ENCODE measurements at places on chromosomes 3 and 15.

GRCh38 chr3:51679777-51680176, 8.7 kb downstream of the TEX264 start:
- DNase-seq = no peak

GRCh38 chr3:12115849-12116248, 42.9 kb downstream of the TIMP4 start:
- no peak for DNase-seq

DNA sequence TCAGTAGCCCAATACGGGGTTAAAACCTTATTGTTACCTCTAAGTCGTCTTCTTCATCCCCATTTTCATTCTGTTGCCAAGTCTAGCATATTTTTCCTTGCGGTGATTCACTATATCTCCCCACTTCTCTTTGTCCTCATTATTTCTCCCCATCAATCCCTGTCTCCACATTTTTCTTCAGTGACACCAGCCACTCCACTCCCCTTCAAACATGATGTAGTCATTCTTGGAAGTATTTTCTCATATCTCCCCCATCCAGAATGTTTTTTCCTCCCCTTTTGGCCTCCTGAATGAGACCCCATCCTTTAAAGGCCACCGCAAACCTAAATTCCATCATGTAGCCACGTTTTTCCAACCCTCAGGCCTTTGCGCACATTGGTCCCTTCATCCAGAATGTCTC, 105.9 kb downstream of the TOP2B start:
- DNase-seq = no peak

DNA sequence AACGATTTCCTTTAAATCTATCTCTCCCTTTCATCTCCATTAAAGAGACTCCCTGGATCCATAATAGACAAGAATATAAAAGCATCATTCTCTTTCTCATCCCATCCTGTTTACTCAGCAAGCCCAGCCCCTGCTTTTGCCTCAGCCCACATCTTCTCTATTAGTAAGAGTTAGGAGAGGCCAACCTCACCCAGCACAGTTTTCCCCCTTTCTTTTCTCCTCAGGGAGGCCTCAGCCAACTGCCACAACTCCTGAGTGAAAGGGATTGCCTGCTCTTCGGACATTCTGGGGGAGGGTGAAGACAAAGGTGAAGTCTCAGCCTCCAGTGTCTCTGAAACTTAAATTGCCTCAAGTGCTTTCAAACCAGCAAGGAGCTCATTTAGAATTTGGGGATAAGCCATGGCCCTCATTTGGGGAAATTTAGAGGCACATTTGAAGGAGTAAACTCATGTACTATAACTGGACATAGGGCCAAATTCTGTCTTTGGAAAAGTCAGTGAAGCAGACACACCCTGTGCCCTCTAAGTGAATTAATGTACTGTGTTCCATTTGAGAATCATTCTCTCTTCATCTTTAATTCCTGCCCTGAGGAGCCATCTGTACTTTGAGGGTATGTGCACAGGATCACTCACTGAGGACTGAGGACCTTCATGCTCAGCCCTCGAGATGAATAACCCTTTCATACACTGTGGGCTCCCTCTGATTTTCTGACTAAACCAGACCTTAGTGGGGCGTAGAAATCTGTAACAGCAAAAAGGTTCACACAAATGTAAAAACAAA, 82.5 kb downstream of the SOX2 start:
- DNase-seq = no peak

DNA sequence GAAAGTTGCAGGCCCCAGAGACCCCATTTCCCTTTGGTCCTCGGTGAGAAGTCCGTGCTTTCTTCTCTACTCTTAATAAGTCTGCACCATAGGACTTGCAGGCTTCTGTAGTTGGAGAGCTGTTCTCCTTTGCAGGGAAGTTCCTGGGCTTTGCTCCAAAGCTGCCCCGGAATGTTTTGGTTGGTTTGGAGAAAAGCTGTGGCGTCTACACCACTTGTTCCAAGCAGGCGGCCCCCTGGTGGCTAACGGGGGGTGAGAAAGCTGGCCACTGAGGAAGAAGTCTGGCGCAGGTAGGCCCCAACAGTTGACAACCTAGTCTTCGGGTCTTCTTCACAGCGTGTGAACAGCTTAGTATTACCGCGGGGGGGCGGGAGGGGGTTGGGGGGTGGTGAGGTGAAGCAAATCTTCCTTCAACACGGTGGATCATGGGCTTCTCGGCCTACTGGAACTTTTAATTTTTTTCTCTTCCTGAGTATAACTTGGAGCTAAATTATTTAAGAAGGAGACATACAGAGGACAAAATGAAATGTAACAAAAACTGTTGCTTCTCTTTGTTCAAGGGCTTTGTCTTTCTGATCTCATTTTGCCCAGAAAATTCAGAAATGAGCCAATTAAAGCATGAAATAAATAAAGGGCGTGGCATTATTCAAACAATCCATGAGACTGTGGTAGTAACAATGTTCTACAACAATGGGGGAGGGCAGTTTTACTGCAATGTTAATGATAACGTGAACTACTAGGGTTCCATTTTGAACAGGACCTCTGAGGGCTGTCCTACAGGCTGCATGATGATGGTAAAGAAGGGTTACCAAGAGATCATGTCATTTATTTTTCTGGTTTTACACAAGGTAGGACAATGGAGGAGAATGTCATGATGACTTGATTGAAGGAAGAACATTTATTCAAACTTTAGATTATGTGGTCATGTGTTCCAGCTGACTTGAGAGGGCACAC, 2.2 kb upstream of the THRB start:
- DNase-seq = no peak

- no peak for DNase-seq
These were observed 329.2 kb downstream of the PTPRG start for GRCh38 chr3:61890586-61890985.

- DNase-seq = no peak
These were observed 36.0 kb upstream of the SKIL start for GRCh38 chr3:170321321-170322034.

GRCh38 chr3:29065211-29065785, 215.6 kb upstream of the RBMS3 start:
- DNase-seq = no peak

DNA sequence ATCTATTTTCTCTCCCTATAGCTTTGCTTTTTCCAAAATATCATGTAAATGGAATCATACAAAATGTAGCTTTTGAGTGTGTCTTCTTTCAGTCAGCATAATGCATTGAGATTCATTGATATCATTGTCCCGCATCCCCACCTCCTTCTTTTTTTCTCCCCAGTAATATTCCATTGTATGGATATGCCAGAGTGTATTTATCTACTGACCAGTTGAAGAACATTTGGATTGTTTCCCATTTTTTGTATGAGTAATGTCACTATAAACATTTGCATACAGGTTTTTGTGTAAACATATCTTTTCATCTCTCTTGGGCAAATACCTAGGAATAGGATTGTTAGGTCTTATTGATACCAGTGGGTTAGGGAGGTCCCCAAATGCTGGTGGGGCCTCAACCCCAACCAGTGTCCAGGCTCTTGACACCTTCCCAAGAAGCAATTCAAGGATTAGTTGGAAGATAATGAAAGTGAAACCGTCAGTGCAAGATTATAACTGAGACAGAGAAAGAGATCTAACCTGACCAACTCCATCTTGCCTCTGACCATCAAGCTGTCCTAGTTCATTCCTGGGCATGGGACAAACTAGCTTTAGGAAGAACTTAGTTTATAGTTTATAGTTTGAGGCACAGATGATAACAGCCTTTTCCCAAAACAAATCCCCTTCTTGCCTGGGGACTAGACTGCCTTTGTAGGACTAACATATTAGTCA, 7.4 kb upstream of the SLC33A1 start:
- no peak for DNase-seq

GRCh38 chr3:196772897-196773296, 33.2 kb downstream of the PAK2 start:
- DNase-seq = no peak

- DNase-seq = no peak
These were observed 196.5 kb upstream of the SLC2A2 start for GRCh38 chr3:171222995-171223394.

- DNase-seq = no peak
These were observed 511 bp upstream of the RARB start for GRCh38 chr3:25427563-25427941.

- DNase-seq = no peak
These were observed 209.3 kb downstream of the CD47 start for GRCh38 chr3:107881509-107881908.

DNA sequence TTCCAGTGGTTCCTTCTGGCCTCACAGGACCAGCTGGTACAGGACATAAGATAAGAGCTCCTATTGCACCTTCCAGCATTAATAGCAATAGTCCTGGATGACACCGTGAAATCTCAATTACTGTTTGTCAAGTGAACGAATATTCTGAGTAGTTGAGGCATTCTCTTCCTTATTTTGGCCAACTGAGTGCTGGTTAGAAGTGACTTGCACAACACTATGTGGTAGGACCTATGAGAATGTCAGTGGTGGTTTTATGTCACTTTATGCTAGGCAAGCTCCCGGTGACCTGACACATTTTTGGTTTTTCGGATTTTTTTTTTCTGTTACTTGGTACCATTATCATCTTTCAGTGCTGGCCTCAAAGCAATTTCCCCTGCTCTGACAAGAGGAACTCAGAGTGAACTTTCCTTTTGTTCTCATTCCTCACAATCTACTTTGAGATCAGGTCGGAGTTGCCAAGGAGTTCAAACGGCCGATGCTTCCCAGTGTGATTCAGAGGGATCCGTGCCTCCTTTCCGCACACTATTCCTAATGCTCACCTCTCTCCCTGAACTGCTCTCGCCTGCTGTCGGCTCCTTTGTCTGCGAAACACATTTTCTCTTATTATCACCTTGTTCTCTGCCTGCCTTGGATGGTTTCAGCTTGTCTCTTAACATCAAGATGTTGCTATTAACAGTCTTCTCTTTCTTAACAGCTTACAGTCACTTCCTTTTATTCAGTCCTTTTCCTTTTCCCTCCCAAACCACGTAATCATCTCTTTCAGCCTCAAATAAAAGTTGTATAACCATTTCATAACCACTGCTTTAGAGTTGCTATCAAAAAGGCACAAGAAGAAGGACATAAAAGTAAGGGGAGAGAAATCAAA, 35.8 kb downstream of the QTRT2 start:
- no peak for DNase-seq

DNA sequence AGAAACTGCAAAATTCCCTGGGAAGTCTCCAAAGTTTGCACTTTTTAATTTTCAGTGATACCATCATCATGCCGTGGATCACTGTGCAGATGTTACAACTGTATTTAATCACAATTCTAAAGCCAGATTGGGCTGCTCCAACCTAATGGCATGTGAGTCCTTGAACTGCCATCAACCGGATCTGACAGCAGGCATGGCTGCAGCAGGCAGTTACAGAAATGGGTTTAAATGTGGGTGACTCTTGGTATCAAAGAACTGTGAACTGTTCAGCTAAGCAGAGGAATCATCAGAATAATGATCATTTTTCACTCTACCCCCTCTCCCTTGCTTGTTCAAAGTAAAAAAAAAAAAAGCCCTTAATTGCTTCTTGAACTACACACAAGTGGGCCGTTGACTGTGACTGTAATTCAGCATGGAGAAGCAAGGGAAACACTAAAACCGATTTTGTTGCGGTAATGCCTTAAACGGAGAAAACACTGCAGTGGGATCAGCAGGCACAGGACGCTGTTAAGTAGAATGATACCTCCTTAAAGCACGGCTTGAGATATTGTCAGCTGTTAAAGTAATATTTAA, 152.4 kb downstream of the RORA start:
- no peak for DNase-seq

GRCh38 chr15:26421065-26421464, 351.8 kb downstream of the GABRB3 start:
- DNase-seq = no peak

DNA sequence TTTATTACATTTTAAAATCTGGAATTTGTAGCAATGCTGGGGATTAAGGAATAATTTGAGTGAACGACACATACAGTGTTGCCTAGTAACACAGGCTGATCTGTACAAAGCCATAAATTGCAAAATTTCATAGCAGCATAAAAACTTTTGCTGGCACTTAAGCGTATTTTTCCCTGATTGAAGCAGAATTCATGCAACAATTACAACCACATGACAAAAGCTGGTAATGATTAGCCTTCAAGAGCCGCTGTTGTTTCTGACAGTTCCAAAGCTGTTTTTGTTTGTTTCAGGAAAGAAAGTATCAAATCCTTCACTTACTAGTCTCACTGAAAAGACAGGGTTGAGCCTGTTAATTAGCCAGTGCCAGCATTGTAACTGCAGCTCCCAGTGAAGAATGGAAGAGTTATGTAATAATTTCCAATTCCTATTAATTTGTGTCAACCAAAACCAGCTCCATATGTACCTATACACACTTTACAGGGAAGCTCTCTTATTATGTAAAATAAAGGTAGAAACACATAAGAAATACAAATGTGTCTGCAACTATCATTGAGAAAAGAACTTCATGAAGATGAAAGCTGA, 60.7 kb downstream of the AGTR1 start:
- no peak for DNase-seq

- DNase-seq = no peak
These were observed 8.4 kb downstream of the ACSBG1 start for GRCh38 chr15:78225783-78226541.

DNA sequence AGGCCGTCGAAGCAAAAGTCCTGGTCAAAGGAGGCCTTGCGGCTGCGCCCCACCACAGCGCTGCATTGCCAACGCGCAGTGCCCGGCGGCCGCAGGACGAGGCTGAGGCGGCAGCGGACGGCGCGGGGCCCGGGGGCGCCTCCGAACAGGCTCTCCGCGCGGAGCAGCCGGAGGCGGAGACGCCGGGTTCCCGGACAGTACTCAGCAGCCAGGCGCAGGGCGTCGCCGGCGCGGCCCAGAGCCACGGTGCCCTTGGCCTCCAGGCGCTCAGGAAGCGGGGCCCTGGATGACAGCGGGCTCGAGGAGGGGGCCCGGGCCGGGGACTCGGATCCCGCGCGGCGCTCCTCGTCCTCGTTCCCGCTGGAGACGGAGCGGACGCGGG, 1.1 kb downstream of the C2CD4B start:
- no peak for DNase-seq

- DNase-seq = no peak
These were observed 140.3 kb downstream of the NR2F2 start for GRCh38 chr15:96470681-96471310.

DNA sequence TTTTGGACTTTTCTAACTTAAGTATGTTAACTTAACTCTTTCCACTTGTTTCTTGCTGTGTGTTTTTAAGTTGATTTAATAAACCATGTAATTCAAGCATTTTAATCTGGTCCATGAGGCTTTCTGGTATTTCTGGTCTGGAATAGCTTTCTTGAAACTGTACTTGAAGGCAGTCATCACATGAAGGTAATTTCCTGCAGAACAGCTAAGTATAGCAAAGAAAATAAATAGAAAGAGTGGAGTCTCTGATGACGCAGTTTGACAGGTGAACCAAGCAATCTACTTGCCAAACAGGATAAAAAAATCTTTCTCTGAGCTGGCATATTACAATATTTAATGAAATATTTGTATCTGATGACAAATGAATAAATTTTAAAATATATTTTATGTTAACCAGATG, 74.9 kb downstream of the BTLA start:
- DNase-seq = no peak
